Activated naive CD8-positive, alpha-beta T cell treated with anti-CD3 and anti-CD28 coated beads, Interleukin-2, amount 50 U/mL, for 16 hours (primary cell): ENCODE measurements at places on chromosomes 12 and 14.

GRCh38 chr14:50941151-50941550 lies 3.1 kb downstream of the PYGL start:
- no peak for DNase-seq

DNA sequence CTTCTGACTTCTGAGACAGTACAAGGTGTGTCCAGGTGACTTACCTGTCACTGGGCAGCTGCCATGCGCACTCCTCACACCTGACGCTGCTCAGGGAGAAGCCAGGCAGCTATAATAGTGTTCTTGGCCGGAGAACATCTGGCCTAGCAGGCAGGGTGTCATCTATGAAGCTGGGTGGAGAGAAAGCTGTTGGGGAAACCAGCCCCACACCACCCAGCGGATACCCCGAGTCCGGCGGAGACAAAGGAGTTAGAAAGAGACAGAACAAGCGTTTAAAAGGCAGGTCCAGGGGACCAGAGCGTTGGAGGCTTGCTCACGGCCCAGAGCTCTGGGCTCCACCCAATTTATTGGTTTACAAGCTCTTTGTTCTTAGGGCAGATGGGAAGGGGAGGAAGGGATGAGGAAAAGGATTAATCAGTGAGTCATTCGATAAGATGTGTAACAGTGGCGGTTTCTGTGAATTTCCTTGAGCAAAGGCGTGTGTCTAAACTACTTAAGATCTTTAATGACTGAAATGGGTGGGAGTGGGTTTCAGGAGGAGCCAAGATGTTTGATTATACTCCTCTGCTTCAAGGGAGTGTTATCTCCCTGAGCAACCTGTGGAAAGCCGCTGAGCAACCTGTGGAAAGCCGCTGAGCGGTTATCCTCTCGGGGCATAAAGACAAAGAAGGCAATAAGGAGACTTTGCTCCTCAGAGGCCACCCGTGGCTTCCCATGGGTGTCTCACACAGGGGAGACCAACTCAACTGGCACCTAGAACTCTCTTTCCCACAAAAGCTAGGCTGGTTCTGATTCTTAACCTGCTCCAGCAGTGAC lies at the start of gene GALNT8:
GALNT8 (plus strand) TSS at position 580 of the 816 bp plus-strand sequence. CDS start 278 bp downstream, outside the sequence.
- DNase-seq: no peak

DNA sequence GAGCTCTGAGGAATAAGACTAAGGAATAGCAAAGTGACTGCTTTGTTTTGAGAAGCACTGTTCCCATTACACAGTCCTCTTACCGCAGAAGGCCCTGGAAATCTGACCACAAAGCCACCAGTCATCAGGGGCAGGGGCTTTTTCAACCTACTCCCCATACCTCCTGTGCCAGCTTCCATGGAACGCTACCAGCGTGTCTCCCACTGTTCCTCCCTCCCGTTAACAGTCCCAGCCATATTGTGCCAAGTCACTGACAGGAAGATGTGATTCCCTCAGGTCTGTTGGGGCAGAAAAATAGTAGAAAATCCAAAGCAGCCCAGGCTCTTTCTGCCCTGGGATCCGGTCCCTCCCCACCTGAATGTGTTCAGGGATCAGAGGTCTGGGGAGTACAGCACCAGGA lies 46.6 kb upstream of the VPS33A start:
- no peak for DNase-seq

DNA sequence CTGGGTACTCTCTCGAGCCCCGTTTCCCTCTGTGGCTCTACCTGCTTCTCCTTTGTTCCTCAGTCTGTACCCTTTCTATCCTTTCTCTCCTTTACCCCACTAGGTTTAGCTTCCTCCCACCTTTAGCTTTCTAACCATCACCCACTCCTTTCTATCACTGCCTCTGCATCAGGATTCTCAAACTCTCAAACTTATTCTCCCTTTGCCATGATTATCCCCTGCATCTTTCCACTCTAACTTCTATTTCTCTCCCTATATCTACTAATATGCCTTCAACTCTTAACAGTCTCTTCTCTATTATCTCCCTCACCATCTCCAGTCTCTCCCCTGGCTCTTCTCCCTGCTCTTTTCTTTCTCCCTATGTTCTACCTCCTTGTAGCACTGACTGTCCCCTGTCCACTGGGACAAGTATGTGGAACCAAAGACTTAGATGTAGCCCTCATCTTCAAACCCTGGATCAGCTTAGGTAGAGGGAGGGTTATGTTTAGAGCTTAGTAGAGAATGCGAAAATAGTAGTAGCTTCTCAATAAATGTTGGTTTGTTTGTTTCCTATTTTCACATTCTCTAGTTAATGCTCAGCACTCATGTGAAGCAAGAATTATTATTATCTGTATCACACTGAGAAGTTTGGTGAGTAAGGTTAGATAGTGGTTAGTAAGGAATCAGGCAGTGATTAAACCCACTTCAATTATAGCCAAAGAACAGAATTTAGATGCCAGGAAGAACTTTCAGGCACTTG lies 3.4 kb downstream of the GDF11 start:
- DNase-seq: no peak

- no peak for DNase-seq
Observed at GRCh38 chr12:26293612-26294011, 98.2 kb downstream of the SSPN start.
